ENCODE measurements at places on chromosomes 7 and 10.
A peak's percentile ranks its signal among the peaks of the same experiment; 100 is the strongest.

GRCh38 chr10:79320820-79321493, 26.3 kb upstream of the PPIF start:
- no peak for DNase-seq

GRCh38 chr10:111077479-111077784, 603 bp downstream of the ADRA2A start:
- peak; percentile 14 for DNase-seq

GRCh38 chr7:47516985-47517600, 64.8 kb downstream of the TNS3 start:
- peak; percentile 65 for DNase-seq

GRCh38 chr7:116216956-116217571, 6.7 kb downstream of the TES start:
- DNase-seq, result no peak

DNA sequence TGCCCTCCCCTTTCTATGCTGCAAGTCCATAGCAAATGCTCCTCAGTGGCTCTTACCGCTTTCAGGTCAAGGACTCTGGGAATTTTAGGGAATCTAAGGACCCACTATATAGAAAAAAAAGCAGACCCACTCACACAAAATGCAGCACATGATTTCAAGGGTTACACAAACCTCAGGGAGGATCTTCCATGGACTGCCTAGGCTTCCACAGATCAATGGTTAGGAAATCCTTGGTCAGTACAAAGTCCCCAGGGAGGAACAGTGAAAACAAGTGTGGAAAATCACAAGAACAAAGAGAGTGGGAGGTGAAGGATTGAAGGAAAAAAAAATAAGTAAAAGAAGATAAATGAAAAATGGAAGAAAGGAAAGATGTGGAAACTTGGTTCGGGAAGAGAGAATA, 188.4 kb downstream of the AHR start:
- no peak for DNase-seq

GRCh38 chr7:5773661-5774086, 7.8 kb downstream of the RNF216 start:
- no peak for DNase-seq

GRCh38 chr10:49009199-49009979, 69.7 kb upstream of the LRRC18 start:
- peak; percentile 92 for DNase-seq

- no peak for DNase-seq
These were observed 61.7 kb upstream of the NPTX2 start for GRCh38 chr7:98555403-98555802.

- DNase-seq, result no peak
These were observed 115.1 kb downstream of the GNAI1 start for GRCh38 chr7:80249619-80250295.

- peak; percentile 54 for DNase-seq
These were observed 518.9 kb upstream of the CELF2 start for GRCh38 chr10:10498781-10499180.

- DNase-seq, result no peak
These were observed 73.8 kb downstream of the MRPL32 start for GRCh38 chr7:43006008-43006407.

DNA sequence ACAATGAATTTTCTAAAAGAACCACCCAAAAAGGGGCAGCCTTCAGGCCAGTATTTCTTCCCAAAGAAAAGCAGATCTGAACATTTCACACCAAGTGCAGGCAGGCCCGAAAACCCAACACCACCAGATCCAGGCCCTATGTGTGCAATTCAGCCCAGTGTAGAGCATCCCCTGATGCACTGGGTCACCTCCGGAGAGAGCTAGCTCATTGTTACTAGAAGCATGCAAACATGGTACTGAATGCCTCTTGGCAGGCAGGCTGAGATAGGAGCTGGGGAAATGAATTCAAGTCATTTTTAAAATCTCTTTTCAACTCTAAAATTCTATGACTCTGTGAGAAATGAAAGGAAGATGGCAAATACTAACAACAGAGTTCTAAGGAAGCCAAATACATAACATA, 174.8 kb downstream of the ELMO1 start:
- no peak for DNase-seq

GRCh38 chr10:74754381-74754821, 72.0 kb upstream of the KAT6B start:
- DNase-seq, result no peak

- no peak for DNase-seq
These were observed 38.0 kb downstream of the LHFPL3 start for GRCh38 chr7:104366390-104366789.

DNA sequence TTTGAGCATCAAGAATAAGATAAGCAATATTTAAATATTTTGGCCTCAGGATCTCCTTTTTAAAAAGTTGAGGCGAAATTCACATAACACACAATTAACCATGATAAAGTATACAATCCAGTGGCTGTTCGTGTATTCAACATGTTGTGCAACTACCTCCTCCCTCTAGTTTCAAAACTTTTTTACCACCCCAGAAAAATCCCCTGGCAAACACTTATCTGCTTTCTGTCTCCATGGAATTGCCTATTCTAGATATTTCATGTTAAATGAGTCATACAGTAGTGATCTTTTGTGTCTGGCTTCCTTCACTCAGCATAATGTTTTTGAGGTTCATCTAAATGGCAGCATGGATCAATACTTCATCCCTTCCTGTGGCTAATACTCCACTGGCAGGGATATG, 31.8 kb upstream of the IL15RA start:
- no peak for DNase-seq

GRCh38 chr10:33809732-33810131, 475.3 kb upstream of the NRP1 start:
- DNase-seq, result no peak

DNA sequence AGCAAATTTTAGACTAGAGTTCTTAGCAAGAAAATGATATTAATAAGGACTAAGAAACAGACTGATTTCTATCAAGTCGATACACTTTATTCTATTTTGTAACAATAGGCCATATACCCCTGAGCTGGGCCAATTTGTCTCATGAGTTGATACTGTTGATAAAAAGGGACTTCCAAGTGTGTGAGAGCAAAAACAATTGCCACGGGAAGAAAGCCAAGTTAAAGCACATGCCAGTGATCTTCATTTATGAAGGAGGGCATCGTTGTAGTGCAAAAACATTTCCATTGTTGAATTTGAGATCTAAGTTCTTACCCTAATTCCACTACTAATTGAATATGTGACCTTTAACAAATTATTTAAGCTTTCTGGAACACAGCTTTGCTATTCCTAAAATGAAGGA, 119.9 kb downstream of the CNOT4 start:
- no peak for DNase-seq

DNA sequence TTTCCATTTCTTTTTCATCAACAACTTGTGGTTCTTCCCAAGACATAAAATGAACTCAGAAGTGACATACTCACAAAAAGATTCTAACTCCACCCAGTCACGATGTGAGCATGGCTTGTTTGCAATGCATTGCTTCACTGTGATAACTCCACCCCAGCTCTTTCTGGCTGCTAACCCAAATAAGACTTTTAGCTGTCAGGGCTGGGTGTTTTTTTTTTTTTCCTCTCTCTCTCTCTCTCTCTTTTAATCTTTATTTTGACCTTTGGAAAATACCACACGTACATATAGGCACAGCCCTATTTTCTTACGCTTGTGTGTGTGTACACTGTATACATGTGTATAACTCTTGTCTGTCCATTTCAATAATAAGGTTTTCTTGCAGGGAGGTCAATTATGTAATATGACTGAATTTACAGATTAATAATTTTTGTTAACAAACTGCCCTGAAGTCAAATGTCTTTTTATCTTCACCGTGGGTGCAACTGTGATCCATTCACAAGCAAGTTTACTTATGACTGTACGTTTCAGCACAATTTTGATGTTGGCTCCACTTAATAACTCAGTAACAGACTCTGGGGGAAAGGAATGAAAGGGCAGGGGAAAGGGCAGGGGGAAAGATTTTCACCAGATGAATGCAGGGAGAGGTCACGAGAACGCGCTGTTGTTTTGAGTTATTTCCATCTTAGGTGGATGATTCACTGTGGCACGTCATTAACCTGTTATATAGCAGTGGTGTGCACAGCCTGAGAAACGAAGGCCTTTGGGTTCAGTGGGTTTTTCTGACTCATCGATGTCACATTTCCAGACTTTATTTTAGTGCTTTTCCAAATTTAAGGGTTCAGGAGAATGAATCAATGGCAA, 49.1 kb downstream of the APBB1IP start:
- no peak for DNase-seq

DNA sequence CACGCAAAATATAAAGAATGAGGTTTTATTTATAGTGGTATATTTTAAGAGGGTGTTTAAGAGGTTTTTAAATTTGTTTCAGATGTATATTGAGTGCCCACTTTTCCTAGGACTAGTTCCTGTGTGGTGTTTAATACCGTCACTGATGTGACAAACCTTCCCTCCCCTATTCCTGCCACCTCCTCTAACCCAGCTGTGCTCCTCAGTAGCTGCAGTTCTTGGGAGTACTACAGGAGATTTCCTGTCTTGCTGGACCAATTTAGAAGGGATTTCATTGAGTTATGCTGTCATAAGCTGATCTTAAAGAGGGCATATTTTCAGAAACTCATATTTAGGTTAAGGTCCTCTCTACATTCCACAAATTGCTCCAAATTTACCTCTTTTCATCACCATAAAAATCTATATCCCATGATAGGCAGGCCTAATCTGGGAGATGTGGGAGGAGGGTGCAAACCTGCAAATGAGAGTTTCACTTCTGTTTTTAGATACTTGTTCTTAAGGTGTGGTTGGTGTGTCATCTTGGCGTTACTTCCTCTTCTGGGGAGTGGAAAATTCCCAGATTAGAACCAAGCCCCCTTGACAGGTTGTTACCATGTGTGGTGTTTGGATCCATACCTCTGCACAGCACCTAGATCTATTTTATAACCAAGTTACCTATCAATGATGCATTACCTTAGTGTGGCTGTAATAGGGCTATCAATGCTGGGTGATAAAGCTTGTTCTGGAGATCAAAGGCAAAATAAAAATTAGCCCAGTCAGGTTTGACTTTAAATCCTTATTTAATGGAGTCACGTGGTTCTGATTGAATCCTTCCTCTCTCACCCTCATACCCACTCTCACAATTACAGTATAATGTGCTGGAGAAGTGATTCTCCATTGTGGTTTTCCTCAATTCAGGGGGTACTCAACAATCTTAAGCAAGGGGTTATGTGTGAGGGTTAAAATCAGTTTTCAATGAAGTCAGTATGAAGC, 141.1 kb downstream of the CDK14 start:
- DNase-seq, result no peak

Data from lung (tissue), 17 donors.